Uterine smooth muscle cell (primary cell): ENCODE measurements at places on chromosomes 16 and 17. TPM values are rescaled to one million over a fixed set of nuclear protein-coding genes. Genes with fewer than 3 reads are reported as not detected.

KCNJ12 gene
- under 0.01 and 0.37 TPM in 2 replicates for total RNA-seq

ZNF830 gene
- 15.2 and 16.2 TPM in 2 replicates for total RNA-seq

MYH1 gene
- under 0.01 TPM in 1 of 2 replicates, not detected in the other for total RNA-seq

TMED6 gene
- 0.11 TPM in 1 of 2 replicates, not detected in the other for total RNA-seq

ITGAD gene
- total RNA-seq, result not detected in 2 replicates

SLC46A1 gene
- 3.1 and 5.5 TPM in 2 replicates for total RNA-seq

RPH3AL gene
- 3.4 and 4.2 TPM in 2 replicates for total RNA-seq

OR1F1 gene
- total RNA-seq, result not detected in 2 replicates

KCNH4 gene
- not detected in 2 replicates for total RNA-seq

INTS2 gene
- 20.6 and 25.3 TPM in 2 replicates for total RNA-seq

NKIRAS2 gene
- total RNA-seq, result 17.3 and 19.7 TPM in 2 replicates

CCDC40 gene
- 1.7 and 2.0 TPM in 2 replicates for total RNA-seq

PERCC1 gene
- not detected in 2 replicates for total RNA-seq

TLCD2 gene
- total RNA-seq, result 2.3 and 4.6 TPM in 2 replicates

SCNN1B gene
- not detected in 2 replicates for total RNA-seq

CTRL gene
- 0.33 TPM in 1 of 2 replicates, not detected in the other for total RNA-seq

KREMEN2 gene
- 0.11 TPM in 1 of 2 replicates, not detected in the other for total RNA-seq

CTRB2 gene
- not detected in 2 replicates for total RNA-seq

CRISPLD2 gene
- total RNA-seq, result 4.5 and 5.4 TPM in 2 replicates

JPH3 gene
- not detected in 2 replicates for total RNA-seq
